ENCODE measurements at places on chromosomes 7 and 10. TPM values are rescaled to one million over a fixed set of nuclear protein-coding genes. Genes with fewer than 3 reads are reported as not detected.

DNA sequence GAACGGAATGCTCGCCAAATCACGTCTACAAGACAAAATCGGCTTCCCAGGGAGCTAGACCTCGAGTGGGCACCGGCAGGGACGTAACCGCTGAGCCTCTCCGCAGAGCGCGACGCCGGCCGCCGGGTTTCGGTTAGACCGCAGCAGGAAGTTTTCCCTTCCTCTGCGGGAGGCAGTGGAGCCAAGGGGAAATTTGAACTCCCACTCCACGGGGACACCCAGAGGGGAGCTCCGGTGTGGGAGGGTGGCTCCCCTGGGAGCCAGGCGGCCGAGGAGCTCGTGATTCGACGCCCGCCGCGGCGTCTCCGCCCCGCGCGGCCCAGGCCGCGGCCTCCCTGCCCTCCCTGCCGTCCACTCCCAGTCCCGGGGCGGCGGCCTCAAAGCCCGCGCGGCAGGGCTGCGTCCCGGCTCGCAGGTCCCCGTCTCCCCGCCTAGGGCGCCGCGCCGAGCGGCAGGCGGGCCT is 426 bp downstream of the SYPL1 start:
- DNase-seq: no peak

Gene FEZF1
- total RNA-seq: 0.22 TPM

GRCh38 chr10:132110111-132110521 is 44.4 kb downstream of the JAKMIP3 start:
- no peak for DNase-seq

DNA sequence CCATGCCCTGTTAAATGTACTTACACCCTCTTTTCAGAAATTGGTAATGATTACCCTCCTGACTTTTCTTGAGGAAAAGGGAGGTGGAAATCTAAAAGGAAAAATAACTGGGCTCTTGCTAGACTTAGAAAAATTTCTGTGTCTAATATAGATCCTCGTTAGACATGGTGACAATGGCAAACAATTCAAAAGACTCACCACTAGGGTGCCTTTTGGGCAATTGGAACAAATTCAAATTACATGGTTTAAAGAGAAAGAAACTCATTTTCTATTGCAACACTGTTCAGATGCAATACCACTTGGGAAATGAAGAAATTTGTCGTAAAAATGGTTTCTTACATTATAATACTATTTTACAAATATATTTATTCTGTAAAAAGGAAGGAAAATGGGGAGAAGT is 950.1 kb downstream of the GRM8 start:
- no peak for DNase-seq

DNA sequence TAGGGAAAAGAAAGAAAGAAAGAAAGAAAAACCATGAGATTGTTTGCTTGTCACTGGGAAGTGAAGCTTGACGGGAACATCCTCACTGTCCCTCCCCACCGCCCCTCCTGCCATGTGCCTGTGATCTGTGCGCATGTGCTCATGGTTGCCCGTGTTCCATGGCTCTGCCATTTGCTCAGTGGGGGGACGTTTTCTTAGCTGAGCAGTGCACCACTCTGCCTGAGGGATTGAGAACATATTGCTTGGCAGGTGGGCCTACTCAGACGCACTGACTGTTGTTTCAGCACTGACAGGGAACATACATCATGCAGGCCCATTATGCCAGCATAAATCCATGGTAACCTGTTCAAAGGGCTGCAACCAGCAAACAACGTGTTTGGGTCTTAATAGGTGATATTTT is 747.9 kb upstream of the GALNT17 start:
- no peak for DNase-seq

- no peak for DNase-seq
Observed at GRCh38 chr10:22481687-22482539, 136.6 kb downstream of the SPAG6 start.

Gene LBX1
- total RNA-seq: not detected

DNA sequence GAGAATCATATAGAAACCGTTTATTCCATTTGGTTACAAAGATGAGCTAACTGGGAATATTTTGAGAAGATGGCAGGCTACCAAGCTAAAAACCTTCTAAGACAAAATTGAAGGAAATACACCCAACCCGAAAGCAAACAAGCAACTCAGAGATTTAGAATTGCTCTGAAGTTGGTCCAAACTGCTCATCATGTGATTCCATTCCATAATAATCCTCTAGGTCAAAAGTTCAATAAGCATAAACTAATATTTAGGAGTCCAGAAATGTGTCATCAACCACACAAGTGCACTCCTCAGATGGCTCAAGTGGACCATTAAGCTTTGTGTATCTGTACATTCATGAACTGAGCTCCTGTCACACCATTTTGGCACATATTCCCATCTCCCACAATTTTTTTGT is 28.7 kb downstream of the DGKI start:
- no peak for DNase-seq

GRCh38 chr10:106920538-106920937 is 244.0 kb downstream of the SORCS1 start:
- no peak for DNase-seq

- DNase-seq: no peak
Observed at GRCh38 chr7:148110097-148110868, 480.3 kb upstream of the C7orf33 start.

DNA sequence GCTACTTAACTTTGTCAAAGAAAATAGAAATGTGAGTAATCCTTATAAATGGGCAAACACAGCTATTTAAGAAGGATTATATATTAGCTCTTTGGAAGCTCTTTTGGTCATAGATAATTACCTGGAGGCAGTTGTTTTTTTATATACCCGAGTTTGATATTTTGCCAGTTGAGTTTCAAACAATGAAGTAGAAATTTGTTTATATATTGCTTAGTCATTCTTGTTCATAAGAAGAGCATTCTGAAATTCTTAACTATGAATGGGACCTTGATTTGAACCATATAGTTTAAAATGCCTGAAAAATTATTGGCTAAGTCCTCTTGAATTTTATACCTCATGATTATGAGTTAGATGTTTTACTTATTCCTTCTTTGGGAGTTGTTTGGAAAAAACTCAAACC is 36.4 kb downstream of the MINPP1 start:
- DNase-seq: no peak

GRCh38 chr7:24829787-24830186 is 72.5 kb upstream of the GSDME start:
- DNase-seq: no peak

GRCh38 chr10:70228491-70228890 is 4.7 kb downstream of the PPA1 start:
- DNase-seq: no peak

GRCh38 chr10:86855513-86855912 is 99.1 kb downstream of the BMPR1A start:
- no peak for DNase-seq

Data from Calu3 (cell line).